Activated gamma-delta T cell treated with anti-CD3 and anti-CD28 coated beads, Interleukin-2, amount 50 U/mL, for 16 hours (primary cell): ENCODE measurements at places on chromosomes 13 and 19.
A peak's percentile ranks its signal among the peaks of the same experiment; 100 is the strongest.

DNA sequence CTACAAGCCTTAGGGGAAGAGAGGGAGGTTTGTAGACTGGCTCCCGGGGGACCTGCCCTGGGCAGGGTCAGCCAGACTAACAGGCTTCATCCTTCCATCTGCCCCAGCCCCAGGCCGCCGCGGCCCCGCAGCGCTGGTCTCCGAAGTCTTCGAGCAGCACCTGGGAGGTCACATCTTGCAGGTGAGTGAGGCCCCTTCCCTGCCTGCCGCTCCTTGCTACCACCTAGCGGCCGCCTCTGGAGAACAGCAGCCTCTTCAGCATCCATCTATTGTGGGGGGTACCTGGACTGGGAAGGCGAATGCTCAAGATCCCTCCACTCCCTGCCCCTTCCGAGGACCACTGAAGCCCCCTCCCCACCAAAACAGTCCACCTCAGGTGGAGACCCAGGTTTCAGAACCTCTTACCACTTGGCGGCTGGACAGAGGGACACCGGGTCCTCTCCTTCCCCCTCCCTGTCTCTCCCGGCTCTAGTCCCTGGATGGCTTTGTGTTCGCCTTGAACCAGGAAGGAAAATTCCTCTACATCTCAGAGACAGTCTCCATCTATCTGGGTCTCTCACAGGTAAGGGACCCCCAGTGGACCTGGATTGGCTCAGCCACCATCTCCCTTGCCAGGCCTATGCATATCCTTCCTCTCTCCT, 12.7 kb downstream of the NPAS1 start:
- peak; percentile 51 for DNase-seq

GRCh38 chr13:94312511-94313216, 166.8 kb downstream of the DCT start:
- DNase-seq, result no peak

DNA sequence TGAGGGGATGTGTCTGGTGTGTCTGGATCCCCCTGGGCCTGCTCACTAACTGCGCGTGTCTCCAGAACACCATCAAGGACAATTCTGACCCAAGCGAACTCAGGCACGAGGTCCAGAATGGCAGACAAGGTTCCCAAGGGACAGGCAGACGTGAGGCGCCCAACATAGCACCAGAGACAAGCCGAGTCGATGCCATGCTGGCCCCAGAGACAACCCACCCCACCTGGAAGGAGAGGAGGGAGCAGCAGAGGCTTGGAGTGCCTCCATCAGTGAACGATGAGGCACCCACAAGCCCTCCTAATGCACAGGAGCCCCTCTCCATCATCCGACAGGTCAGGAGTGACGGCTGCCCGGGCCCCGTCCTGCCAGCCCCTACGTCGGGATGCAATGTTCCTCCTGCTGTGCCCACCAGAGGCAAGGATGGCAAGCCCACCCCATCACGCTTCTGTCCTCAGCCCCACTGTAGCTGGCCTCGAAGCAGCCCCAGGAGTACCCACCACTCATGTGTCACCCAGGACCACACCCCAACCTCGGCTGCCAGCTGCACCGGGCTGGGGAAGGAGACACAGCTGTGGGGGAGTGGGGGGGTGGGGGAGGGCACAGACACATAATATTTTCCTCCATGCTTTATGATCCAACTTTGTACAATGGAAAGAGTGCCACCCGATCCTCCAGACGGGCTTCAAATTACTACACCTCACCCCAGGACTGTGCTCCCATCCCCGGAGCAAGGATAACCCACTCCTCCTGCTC, 11.8 kb downstream of the AP3D1 start:
- DNase-seq, result no peak

GRCh38 chr13:25887962-25888655, 163.7 kb downstream of the SHISA2 start:
- no peak for DNase-seq

DNA sequence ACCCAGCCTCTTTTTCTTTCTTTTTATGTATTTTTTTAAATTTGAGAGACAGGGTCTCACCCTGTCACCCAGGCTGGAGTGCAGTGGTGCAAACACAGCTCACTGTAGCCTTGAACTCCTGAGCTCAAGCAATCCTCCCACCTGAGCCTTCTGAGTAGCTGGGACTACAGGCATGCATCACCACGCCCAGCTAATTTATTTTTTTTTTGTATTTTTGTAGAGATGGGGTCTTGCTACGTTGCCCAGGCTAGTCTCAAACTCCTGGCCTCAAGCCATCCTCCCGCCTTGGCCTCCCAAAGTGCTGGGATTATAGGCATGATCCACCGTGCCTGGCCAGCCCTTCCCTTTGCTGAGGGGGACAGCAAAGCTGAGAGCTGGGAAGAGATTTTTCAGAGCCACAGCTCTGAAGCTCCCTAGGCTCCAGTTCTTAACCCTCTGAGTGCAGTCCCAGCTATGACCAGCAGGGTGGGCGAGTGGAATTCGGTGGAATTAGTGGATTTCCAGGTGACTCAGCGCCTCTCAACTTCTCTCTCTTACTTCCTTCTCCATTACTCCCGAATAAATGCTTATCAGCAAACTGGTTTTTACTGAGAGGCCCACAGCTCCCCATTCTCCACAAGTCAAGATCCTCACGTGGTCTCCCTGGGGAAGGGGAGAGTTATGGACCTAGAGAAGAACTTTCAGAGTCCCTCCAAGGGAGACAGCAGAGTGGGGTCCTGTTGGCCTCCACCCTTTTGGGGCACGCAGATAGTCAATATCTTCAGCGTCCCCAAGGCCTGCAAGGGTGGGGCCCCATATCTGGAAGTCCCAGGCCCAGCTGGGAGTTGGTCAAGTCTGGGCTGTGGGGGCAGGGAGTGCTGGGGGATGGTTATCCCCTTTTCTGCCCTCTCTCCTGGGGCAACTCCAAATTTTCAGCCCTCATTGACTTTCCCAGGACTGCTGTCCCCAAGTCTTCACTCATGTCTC, 1.2 kb downstream of the BLVRB start:
- peak; percentile 51 for DNase-seq

- DNase-seq, result no peak
These were observed 95.8 kb downstream of the WASF3 start for GRCh38 chr13:26653310-26653709.

DNA sequence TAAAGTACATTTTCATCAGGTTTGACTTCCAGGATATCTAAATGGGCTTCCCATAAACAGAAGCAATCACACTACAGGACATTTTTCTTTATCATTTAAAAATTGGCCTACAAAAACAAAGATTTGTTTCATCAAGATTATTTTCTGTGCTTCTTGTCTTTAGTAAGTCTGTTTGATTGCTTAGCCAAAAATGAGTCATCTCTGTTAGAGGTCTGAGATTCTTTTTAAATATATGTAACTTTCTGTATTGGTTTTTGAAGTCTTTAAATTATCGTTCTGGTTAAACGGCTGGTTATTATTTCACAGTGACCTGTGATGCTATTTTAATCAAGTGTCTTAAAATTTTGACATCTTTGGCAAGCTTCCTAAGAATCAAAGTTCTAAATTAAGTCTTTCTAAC, 62.7 kb downstream of the SLITRK1 start:
- no peak for DNase-seq

DNA sequence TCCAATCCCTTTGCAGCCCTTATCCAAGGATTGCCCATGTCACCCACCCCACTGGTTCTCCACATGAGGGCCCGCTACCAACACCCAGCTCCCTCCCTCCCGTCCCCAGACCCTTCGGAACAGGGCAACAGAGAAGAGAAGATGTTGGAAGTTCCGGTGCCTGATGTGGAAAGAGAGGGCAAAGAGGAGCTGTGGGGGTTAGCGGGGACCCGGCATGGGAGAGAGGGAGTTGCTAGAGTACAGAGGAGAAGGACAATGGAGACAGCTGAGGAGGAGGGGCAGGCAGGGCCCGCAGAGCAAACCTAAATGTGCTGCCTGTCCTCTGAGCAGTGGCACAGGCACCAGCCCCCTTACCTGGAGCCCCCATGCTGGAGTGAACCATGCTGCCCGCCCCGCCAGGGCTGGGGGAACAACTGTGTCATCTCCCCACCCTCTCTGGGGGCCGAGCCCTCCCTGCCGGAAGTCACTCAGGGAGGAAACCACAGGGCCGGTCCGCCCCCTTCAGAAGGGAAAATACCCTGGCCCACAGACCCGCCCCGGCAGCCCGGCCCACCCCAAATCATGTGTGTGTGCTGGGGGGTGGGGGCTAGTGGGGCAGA, at the start of gene POU2F2:
POU2F2 (minus strand) TSS at position 417 of the 599 bp plus-strand sequence; CDS start at position 382, 35 bp downstream.
- peak; percentile 87 for DNase-seq

- DNase-seq, result no peak
These were observed at the start of gene GPC6 for GRCh38 chr13:93226623-93227279. Gene GPC6 (plus strand): TSS chr13:93226807.

DNA sequence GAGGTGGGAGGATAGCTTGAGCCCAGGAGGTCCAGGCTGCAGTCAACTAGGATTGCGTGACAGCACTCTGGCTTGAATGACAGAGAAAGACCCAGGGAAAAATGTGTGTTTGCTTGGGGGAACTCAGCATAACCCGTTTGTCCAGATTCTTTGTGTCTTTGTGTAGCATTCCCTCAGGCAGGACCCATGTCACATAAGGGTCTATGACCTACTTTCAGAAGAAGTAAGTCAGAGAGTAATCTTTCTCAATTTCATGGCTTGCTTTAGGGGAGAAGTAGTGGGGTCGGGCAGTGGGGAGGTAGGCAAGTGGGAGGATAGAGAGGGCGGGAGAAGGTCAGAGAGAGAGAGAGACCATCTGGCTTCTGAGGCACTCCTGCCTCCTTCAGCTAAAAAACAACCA, 11.9 kb upstream of the PSPC1 start:
- DNase-seq, result no peak

DNA sequence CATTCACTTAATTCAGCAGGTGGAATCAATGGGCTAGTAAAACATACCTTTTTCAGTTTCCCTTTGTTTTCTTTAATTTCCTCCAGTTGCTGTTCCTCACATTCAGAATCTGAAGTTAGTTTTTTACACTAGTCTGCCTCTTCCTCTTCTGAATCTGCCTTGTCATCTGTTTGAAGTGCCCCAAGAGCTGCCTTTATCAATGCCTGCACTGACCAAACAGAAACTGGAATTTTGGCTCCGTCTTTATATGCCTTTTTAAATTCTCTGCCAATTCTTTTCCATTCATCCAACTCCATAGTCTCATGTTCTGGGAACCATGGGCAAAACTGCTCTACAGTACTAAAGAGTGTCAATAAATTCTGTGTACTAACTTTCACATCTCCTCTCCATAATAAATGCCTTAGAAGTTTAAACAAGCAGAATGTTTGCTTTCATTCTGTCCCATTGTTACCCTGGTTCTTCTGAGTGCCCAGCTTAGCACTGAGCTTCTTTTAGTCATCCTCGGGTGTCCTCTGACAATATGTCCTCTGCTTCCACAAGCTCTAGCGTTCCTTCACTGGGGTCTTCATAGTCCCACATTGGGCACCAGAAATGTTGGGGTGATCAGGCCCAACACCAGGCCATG, 154.2 kb downstream of the ZNF486 start:
- DNase-seq, result no peak

- DNase-seq, result no peak
These were observed 16.4 kb downstream of the FREM2 start for GRCh38 chr13:38703255-38703654.

DNA sequence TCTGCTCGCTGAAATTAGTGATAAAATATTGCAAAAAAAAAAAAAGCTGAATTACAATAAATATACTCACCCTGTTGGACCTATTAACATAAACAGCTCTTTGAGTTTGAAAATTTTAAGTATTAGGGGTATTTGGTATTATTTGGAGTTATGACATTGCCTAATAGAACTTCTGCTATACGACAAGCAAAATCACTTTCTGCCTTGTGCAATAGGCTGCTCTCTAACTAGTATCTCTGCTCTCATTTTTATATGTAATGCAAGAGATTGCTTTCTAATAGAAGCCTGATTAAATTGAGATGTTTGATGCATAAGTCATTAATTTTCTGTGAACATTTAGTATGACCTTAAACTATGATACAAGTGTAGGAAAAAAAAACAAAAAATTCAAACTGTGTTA, 5.3 kb downstream of the RGS9BP start:
- DNase-seq, result no peak

DNA sequence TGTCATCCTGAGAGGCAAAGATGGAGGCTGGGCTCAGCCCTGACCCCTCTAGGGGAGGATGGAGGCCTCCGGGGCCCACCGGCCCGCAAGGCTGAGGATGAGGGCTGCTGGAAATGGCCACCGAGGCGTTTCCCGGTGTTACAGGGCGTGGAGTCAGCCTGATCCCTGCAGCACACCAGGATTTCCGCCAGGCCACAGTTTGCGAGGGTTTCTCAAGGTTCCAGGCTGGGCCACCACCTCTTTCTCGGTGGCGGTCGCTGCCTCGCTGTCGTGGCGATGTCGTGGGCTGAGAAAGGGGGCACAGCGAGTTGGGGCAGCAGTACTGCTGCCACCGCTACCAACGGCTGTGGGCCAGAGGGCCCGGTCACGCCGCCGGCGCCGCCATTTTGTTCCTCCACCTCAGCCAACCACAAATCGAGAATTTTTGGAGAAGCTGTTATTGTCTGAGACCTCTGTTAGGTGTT, at the start of gene CSNK1A1L:
CSNK1A1L (minus strand) TSS at position 414 of the 464 bp plus-strand sequence; CDS start at position 6, 408 bp downstream.
- DNase-seq, result no peak

DNA sequence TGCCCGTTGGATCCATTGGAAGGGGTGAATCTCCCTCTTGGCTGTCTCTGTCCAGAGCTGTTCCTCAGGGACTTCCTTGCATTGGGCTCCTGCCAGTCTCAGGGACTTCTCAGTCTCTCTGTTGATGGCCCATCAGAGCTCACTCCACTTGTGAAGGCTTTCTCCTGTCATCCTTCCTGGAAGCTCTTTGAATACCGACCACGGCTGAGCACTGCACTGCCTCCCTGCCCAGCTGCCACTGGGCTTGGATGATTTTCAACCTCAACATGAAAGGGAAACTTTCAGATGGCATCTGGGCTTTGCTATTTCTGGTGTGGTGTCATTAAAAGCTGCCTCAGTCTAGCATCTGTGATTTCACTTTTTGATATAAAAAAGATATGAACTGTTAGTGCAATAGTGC, 66.1 kb upstream of the ANKRD10 start:
- DNase-seq, result no peak

GRCh38 chr19:56477429-56478338, 539 bp upstream of the ZNF667 start:
- peak; percentile 50 for DNase-seq

GRCh38 chr19:58021541-58022282, 12.1 kb upstream of the ZSCAN1 start:
- DNase-seq, result peak; percentile 44

- DNase-seq, result no peak
These were observed 8.1 kb upstream of the SMG9 start for GRCh38 chr19:43762814-43763213.

- no peak for DNase-seq
These were observed 290.4 kb downstream of the TSHZ3 start for GRCh38 chr19:31058676-31059340.

- no peak for DNase-seq
These were observed 17.7 kb downstream of the NUMBL start for GRCh38 chr19:40672573-40673299.

DNA sequence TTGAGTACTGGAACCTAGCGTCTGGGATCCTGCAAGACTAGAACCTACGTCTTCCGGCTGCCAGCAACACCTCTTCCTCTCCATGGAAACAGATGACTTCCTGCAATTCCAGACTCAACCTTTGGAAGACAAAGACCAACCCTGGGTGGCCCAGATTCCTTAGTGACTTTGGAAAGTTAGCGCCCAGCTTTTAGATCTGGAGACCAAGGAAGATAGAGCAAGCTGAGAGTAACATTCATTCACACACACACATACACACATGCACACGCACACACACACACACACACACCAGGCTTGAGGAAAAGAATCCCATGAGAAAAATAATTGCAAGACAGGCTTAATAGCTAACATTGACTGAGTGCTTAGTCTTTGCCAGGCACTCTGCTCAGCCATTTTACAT, 788.9 kb downstream of the UQCRFS1 start:
- DNase-seq, result no peak
